Stimulated activated CD8-positive, alpha-beta memory T cell treated with anti-CD3 and anti-CD28 coated beads, Interleukin-7, amount 100 ng/mL, for 24 hours (primary cell): ENCODE measurements at places on chromosomes 1 and 21.

DNA sequence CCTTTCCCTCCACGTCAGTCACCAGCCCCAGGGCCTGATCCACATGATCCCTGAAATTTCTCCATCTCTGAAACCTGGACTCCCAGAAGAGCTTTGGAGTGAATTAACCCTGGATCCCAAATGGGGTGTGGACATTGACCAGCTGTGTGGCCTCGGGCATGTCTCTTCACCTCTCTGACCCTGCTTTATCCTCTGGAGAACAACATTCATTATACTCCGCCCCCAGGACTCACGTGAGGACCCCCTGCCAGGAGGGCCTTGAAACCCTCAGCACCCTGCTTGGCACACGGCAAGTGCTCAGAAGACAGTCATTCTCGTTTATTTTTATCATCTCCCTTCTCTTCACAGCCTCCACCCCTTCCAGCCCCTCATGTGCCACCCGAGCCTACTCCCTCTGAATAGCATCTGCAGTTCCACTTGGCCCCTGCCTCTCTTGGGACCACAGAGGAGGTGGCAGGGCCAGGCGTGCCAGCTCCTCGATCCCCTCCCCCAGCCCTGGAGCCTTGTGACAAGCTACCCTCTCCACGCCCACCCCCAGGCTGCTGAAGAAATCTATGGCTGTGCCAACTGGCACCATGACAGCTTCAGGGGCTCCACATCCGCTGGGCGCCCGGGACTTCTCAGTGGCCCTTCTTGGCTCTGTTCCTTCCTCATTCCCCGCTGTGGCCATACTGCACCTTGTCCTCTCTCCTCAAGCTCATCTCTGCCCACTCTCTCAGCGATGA, 18.0 kb downstream of the ADGRB2 start:
- no peak for DNase-seq

DNA sequence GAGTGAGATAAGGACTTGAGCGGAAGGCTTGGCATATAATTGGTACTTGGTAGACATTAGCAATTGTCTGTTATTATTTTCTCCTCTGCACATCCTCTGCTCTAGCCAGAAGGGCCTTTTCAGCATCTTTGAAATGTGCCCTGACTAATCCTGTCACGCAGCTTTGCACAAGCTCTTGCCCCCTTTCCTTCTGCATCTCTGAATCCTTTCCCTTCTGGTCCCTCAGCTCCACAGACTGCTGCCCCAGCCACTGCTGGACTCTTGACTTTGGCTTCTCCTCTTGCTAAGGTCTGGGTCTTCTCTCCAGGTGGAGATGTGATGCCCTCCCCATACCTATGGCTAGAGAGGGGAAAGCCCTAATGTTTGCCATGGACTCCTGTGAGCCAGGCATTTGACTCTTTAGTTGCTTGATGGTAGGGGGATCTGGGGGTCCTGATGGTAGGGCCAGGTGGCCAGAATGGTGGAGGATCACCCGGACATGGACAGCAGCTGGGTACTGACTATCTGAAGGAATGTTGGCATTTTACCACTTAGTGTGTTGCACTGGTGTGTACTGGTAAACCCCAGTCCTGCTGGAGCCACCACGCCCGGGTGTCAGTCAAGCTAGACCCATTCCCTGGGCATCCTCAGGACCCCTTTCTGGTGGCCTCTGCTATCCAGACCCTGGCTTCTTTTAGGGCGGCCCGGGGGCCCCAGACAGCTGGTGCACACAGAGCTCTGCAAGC, 4.4 kb downstream of the HPCA start:
- DNase-seq = no peak

- DNase-seq = no peak
These were observed 478.2 kb downstream of the NPHP4 start for GRCh38 chr1:5513846-5514526.

DNA sequence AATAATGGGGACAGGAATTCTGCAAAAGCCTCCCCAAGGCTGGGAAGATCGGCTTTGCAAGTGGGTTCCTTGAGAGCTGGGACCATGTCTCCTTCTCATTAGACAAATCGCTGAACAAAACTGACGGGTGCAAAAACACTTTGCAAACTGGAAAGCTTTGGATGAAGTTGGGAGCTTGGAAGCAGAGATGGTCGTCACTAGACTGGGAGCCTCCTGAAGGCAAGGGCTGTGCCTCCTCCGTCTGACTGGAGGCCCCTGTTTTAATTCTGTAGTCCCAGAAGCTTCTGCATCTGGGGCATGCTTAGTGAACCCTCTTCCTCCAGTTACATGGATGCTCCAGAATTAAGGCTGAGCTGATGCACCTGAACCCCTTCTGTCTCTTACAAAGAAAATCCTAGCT, 82.3 kb upstream of the IFFO2 start:
- no peak for DNase-seq

GRCh38 chr1:235644693-235645305, 4.8 kb downstream of the GNG4 start:
- no peak for DNase-seq

DNA sequence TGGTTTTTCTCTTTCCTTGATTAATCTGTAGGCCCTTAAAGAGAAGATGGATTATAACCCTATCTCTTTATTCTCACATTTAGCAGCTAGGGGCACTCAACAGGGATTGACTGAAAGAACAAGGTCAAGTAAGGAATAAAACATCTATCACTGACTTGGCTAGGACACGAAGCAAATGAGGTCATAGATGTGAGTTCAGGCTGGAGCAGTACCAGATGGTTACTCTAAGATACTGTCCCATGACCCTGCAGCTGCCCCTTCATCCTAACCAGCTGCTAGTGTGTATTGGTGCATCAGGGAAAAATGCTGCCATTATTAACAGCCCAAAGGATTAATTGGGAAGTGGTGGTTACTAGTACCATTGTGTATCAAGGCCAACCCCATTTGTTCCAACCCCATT, 221.9 kb downstream of the CTH start:
- DNase-seq = no peak

- no peak for DNase-seq
These were observed 69.9 kb downstream of the CACHD1 start for GRCh38 chr1:64539781-64540218.

DNA sequence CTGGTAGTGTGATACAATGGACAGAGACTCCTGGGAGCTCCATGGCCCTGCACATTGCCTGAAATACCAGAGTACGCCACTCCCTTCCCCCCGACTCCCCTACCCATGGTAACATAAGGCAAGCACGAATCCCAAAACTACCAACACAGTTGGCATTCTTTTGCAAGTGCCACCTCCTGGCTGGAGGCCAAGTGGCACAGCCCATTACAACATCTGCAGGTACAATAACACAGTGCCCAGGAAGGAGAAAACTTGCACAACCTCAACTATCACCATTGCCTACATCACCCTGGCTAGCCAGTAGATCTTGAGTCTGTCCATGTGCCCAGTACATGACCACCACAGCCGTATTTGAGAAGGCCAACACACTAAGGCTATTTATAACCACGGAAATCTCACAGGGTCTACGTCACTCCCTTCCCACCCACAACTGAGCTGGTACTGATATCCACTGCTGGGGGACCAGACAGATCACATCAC, 11.7 kb downstream of the ADAMTS1 start:
- no peak for DNase-seq

- DNase-seq = no peak
These were observed 272.0 kb downstream of the HHIPL2 start for GRCh38 chr1:222275729-222276465.

DNA sequence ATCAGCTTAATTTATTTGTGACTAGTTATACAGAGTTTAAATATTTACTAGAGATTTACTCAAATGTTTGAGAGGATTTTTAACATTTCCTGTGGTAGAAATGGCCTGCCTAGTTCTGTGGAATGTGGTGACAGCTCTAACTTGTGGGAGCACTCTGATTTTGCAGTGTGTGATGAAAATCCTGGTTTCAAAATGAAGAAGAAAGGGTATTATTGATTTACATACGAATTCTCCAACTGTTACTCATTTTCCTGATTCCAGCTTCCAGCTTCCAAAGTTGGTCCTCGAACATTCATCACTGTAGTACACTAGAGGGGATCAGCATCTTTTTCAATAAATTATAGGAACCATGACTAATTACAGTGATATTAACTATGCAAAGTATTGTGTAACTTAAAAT, 462.7 kb upstream of the PKN2 start:
- no peak for DNase-seq

DNA sequence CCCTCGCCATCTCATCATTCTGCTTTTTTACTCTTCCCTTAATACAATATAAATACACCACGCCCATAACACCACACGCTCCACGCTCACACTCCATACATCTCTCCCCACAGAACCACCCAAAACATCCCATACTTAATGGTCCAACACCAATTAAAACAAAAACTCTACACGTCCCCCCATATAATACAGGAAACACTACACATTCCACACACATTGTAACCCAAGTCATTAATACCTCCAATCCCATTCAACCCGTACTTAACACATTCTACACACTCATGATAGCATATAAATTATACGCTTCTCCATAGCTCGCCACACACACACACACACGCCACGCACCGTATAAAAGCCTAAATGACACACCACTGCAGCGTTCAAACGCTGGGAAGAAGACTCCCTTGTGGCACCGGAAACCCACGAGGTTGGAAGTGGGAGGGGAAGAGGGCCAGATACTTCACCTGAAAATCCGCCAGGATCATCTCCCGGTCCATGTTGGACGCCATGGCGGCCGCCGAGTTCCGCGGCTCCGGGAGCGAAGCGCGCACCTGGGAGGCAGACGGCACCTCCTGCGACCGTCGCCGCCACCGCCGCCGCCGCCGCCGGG, 659 bp downstream of the FAF1 start:
- no peak for DNase-seq

DNA sequence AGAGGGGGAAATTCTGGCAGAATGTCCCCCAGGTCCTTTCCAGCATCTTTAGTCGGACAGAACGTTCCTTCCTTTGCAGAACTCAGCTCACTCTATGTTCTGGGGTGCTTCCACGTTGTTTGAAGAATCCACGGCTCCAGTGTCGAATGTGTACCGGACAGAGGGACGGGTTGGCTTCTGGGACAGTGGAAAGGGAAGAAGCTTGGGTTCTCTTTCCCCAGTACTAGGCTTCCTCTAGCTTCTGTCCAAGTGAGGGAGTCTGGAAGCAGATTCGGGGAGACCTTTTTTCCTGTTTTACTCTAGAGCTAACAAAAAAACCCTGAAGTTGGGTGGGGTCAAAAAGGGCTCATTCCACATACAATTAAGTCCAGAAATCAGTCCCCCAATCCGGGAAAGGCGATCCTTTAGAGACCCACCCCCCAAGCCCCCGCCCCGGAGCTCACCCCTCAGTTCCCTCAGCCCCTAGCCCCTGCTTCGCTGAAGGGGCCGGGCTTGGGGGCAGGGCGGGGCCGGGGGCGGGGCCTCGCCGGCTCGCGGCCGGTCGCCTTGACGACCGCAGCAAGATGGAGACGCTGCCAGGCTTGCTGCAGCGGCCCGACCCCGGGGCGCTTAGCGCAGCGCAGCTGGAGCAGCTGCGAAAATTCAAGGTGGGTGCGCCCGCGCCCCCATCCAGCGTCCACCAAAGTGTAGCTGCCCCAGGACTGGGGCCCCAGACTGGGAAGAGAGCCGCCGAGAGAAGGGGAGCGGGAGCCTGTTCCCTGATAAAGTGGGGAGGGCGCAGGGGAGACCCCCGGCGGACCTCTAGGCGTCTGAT, at the start of gene RIIAD1:
RIIAD1 (plus strand) TSS at position 549 of the 814 bp plus-strand sequence; CDS start at position 564, 15 bp downstream.
- DNase-seq = no peak

DNA sequence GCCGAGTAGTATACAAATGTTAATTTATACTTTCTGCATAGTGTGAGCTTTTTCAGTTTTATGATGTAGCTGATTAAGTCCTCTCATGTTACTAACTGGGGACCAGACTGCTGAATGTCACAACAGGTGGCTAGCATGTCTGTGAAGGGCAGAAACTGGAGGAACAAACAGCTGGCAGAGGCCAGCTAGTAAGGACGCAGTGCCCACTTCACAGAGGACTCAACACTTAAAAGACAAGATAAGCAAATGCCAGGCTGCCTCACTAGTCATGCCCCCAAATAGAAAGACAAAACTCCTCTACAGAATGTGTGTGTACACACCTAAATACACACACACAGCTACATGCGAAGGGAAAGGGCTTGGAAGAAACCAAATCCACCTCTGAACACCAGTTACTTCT, 73.8 kb upstream of the ZNF678 start:
- no peak for DNase-seq

GRCh38 chr1:46802081-46802480, 3.2 kb downstream of the CYP4B1 start:
- DNase-seq = no peak

- DNase-seq = no peak
These were observed 105.7 kb upstream of the VAV3 start for GRCh38 chr1:108070662-108071061.

- DNase-seq = no peak
These were observed 133.8 kb downstream of the CNIH3 start for GRCh38 chr1:224749916-224750315.

DNA sequence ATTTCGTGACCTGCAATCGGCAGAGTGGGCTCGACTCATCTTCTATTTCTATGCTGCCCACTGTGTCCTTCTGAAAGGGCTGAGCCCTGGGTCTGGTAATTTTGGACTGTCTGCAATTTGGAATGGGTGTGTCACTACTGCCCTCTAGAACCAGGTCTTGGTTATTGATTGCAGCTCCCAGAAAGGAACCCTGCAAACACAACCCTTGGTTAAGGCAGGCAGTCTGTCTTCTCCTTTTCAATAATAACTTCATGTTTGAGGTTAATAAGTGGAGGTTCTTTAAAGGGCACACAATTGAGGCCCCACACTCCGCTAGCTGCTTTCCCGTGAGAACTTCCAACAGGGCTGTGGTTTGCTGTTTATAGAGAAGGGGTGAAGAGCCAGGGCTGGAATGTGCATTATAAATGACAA, 79.9 kb upstream of the LYST start:
- DNase-seq = no peak

- DNase-seq = no peak
These were observed 74.0 kb downstream of the ATP5PO start for GRCh38 chr21:33841561-33841960.

DNA sequence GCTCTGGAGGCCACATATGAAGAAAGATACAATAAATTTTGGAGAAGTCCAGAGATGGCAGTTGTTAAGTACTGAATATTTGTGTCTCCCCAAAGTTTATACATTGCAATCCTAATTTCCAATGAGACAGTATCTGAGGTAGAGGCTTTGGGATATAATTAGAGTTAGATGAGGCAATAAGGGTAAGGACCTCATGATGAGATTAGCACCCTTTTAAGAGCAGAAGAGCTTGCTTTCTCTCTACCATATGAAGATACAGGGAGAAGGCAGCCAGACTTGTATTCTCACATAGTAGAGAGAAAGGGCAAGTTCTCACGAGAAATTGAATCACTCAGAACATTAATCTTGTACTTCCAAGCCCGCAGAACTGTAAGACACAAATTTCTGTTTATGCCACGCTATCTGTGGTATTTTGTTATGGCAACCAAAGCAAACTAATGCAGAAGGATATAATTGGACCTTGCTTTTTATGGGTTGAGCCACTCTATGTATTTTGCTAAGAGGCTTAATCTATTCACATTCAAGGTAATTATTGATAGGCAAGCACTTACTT, 430.1 kb downstream of the KCNT2 start:
- DNase-seq = no peak

DNA sequence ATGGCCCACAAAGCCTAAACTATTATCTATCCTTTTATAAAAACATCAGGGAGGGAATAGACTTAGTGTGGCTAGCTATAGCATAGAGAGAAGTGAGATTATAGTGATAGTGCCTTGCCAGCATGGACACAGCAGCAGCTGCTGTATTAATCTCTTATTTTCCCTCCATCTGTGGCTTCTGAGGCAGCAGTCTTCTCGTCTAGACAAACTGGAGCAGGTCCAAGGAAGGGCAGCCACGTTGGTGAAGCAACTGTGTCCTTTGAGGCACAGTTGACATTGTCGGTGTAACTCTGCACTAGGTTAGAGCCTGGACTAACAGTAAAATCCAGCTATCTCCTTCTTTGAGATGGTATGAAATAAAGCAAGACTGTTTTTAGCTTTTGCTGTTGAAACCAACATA, 131.3 kb downstream of the CACHD1 start:
- no peak for DNase-seq
